ENCODE measurements at places on chromosomes 12 and 14.

DNA sequence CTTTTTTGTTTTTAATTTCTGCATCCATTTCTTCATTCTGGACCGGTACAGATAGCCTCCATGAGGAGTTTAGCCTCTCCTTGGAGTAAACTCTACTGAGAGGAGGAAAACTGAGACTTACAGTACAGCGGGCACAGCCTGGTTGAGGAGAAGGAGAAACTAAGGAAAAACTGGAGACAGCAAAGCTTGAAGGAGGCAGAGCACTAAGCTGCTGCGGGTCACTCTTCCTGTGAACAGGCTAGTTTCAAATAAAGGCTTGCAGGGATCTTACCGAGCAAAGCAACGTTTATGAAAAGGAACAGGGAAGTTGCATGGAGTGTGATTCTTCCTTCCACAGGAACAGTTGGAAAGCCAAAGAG is 348 bp upstream of the SSTR1 start:
- H3K27ac ChIP-seq, result no peak overlapping the region
- no peaks in the 10 kb centered on the region for H3K4me1 ChIP-seq
- peak; percentile 1 for DNase-seq

DNA sequence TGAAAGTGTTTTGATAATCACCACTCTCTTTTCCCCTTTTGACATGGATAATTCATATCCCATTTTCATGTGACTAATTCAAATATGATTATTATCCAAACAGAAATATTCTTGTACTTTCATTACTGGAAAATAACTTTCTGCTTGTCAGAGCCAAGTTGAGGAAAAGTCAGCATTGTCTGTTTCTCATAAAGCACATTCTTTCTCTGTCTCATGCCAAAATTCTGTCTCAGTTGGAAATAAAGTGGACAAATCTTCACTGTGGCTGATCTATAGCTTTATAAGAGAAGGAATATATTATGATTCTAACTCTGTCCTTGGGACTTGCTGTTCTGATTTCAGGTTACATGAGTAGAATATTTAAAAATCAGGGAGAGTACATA is 22.7 kb upstream of the PRICKLE1 start:
- H3K4me3 ChIP-seq, result no peak overlapping the region
- H3K27me3 ChIP-seq, result no peaks in the 10 kb centered on the region
- no peak overlapping the region for H3K27ac ChIP-seq
- H3K36me3 ChIP-seq, result no peaks in the 10 kb centered on the region
- H3K4me1 ChIP-seq, result no peaks in the 10 kb centered on the region
- no peak for DNase-seq

- no peaks in the 10 kb centered on the region for H3K27me3 ChIP-seq
- H3K36me3 ChIP-seq, result no peaks in the 10 kb centered on the region
- no peak overlapping the region for H3K4me3 ChIP-seq
- H3K4me1 ChIP-seq, result no peaks in the 10 kb centered on the region
- no peak for DNase-seq
These were observed 95.5 kb downstream of the BORCS5 start for GRCh38 chr12:12452326-12452902.

DNA sequence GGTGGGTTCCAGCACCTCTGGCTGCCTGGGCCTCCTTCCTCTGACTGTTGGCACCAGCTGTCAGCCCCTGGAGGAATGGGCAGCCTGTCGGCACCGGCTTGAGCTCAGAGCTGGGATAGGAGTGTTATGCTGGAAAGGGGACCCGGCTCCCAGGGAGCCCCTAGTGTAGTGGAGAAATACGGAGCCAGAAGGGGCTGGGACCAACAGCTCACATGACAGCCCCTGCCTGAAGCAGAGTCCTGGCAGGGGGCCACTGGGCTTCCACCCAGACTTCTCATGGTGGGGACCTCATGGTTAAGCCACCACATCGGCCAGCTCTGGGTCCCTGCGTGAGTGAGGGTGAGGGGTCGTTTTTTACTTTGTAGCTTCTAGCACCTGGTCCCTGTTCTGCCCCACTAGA is 174.5 kb downstream of the TSPAN9 start:
- H3K27me3 ChIP-seq, result no peaks in the 10 kb centered on the region
- no peak overlapping the region for H3K4me3 ChIP-seq
- no peak for DNase-seq
- no peaks in the 10 kb centered on the region for H3K36me3 ChIP-seq
- H3K4me1 ChIP-seq, result peaks cover 4% of the 10 kb centered on the region

GRCh38 chr14:82766996-82767395 is 1233.3 kb upstream of the SEL1L start:
- no peaks in the 10 kb centered on the region for H3K36me3 ChIP-seq
- H3K4me1 ChIP-seq, result no peaks in the 10 kb centered on the region
- DNase-seq, result no peak
- no peak overlapping the region for H3K4me3 ChIP-seq

DNA sequence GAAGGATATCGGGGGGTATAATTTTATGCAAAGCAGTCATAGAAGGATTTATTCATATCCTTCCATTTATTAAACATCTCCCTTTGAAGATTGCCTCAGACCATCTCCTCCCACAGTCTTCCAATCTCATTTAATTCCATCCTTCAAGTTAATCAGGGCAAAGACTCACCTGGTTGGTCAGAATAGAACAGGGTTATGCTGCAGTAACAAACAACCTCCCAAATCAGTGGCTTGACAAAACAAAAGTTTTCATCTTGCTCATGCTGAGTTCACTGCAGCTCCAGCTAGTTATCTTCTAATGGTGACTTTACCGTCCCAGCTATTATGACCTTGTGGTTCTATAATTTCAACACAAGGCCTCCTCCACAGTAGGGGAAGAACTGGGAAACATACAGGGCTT is 48.8 kb upstream of the MTERF2 start:
- H3K4me3 ChIP-seq, result no peak overlapping the region
- H3K36me3 ChIP-seq, result no peaks in the 10 kb centered on the region
- no peaks in the 10 kb centered on the region for H3K27me3 ChIP-seq
- no peaks in the 10 kb centered on the region for H3K4me1 ChIP-seq
- no peak overlapping the region for H3K27ac ChIP-seq

DNA sequence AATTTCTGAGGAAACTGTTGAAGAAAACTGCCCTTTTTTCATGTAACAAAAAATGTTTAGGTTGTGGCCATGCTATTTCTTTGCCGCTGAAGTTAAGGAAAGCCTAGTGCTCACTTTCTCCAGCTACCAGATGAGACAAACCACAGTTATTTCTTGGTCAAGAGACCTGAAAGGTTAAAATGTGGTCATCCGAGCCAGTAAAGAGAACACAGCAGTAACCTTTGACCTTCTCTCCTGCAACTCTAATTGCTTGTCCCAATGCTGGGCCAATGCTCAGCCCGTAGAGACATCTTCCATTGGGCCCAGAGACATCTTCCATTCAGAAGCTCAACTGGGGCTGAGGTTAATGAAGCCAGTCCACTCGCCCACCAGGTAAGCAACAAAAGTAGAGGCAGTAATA is 109.8 kb upstream of the CPSF6 start:
- peaks cover 3% of the 10 kb centered on the region for H3K27me3 ChIP-seq
- H3K4me3 ChIP-seq, result no peak overlapping the region
- no peak for DNase-seq
- H3K36me3 ChIP-seq, result no peaks in the 10 kb centered on the region

DNA sequence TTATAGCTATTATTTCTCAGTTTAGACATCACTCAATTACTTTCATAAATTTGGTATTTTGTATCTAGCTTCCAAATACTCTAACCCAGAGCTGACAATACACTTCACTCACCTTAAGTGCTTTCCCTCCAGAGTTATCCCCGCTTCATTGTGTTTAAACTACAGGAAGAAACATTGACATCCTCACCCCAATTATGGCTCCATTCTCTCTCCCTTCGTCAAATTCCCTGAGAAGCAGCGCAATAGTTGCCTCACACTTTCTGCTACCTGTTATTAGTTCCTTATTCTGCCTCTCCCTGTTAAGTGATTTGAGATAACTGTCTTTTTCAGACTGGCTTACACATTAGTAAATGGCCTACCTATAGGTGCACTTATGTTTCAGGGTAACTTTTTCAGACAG is 69.4 kb upstream of the AMIGO2 start:
- no peak for DNase-seq
- no peak overlapping the region for H3K4me3 ChIP-seq
- no peaks in the 10 kb centered on the region for H3K27me3 ChIP-seq
- no peaks in the 10 kb centered on the region for H3K36me3 ChIP-seq

DNA sequence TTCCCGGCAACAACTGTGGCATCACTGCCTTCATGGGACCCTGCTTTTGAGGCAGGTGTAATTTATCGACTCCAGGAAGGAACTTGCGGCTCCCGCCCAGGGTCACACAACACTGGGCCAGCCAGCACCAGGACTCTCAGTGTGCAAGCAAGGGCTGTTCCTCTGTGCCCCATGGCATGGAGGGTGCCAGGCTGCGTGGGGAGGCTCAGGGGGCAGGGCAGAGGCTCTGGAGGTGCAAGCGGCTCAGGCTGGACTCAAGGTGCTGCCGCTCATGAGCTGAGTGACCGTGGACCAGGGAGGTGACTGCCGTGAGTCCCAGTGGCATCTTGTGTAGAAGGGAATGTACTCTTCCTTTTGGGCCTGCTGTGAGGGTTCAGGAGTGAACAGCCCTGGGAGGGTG is 57.6 kb downstream of the SLC24A4 start:
- H3K27me3 ChIP-seq, result no peaks in the 10 kb centered on the region
- H3K4me3 ChIP-seq, result no peak overlapping the region
- no peak for DNase-seq
- H3K4me1 ChIP-seq, result no peaks in the 10 kb centered on the region

- H3K27me3 ChIP-seq, result no peaks in the 10 kb centered on the region
- H3K27ac ChIP-seq, result no peak overlapping the region
- H3K4me1 ChIP-seq, result no peaks in the 10 kb centered on the region
- H3K36me3 ChIP-seq, result peaks cover 11% of the 10 kb centered on the region
- no peak overlapping the region for H3K4me3 ChIP-seq
These were observed 39.5 kb upstream of the TOMM20L start for GRCh38 chr14:58356268-58356667.

DNA sequence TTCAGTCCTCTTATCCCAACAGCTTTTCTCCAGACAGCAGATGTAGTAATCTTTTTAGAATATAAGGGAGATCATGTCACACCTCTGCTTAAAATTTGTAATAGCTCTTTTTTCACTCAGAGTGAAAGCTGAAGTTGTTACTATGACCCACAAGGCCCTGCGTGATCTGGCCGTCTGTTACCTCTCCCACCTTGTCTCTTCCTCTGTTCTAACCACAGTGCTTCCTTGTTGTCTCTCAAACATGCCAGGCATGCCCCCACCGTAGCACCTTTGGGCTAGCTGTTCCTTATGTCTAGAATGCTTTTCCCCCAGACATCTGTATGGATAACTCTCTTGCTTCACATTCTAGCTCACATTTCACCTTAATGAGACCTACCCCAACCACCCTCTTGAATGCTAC is 6.5 kb downstream of the NECAP1 start:
- H3K27ac ChIP-seq, result no peak overlapping the region
- no peaks in the 10 kb centered on the region for H3K4me1 ChIP-seq
- DNase-seq, result no peak
- H3K27me3 ChIP-seq, result no peaks in the 10 kb centered on the region

DNA sequence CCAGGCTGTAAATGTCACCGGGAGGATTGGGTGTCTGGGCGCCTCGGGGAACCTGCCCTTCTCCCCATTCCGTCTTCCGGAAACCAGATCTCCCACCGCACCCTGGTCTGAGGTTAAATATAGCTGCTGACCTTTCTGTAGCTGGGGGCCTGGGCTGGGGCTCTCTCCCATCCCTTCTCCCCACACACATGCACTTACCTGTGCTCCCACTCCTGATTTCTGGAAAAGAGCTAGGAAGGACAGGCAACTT is 1.3 kb downstream of the GAPDH start:
- H3K27ac ChIP-seq, result peak overlapping the region; percentile 79
- H3K27me3 ChIP-seq, result no peaks in the 10 kb centered on the region
- no peak for DNase-seq
- peaks cover 29% of the 10 kb centered on the region for H3K4me1 ChIP-seq

- peaks cover 11% of the 10 kb centered on the region for H3K4me1 ChIP-seq
- DNase-seq, result no peak
- H3K36me3 ChIP-seq, result no peaks in the 10 kb centered on the region
- H3K4me3 ChIP-seq, result no peak overlapping the region
- H3K27me3 ChIP-seq, result no peaks in the 10 kb centered on the region
These were observed 408.3 kb downstream of the EGLN3 start for GRCh38 chr14:33542338-33543287.

- DNase-seq, result no peak
- H3K27me3 ChIP-seq, result no peaks in the 10 kb centered on the region
- no peaks in the 10 kb centered on the region for H3K36me3 ChIP-seq
- no peak overlapping the region for H3K4me3 ChIP-seq
- no peak overlapping the region for H3K27ac ChIP-seq
These were observed 83.9 kb downstream of the RPAP3 start for GRCh38 chr12:47621960-47622359.

DNA sequence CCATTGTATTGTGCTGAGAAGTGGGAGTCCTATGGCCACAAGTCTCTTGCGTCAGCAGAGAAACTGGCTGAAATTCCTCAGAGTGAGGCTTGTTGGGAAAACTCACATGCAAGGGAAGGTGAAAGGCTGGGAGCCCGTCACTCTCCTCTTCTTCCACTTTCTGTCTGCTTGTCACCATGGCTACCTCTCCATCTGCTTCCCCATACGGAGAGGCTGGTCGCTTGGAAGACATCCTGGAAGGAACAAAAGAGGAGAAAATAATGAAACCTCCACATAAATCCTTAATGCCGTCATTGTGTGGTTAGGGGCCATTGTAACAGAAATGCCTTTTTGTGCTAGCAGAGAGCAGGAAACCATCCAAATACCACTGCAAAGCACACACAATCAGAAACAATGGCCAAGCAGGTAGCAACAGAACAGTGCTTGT is 53.7 kb downstream of the SOX5 start:
- peak overlapping the region; percentile 94 for H3K27ac ChIP-seq
- H3K4me3 ChIP-seq, result no peak overlapping the region
- H3K36me3 ChIP-seq, result peaks cover 6% of the 10 kb centered on the region
- peaks cover 7% of the 10 kb centered on the region for H3K4me1 ChIP-seq

- H3K27ac ChIP-seq, result no peak overlapping the region
- H3K4me3 ChIP-seq, result no peak overlapping the region
- DNase-seq, result no peak
These were observed 99.5 kb downstream of the KIF26A start for GRCh38 chr14:104237651-104238423.

- no peaks in the 10 kb centered on the region for H3K36me3 ChIP-seq
- DNase-seq, result no peak
- H3K4me3 ChIP-seq, result no peak overlapping the region
- no peak overlapping the region for H3K27ac ChIP-seq
These were observed 40.0 kb downstream of the BTG1 start for GRCh38 chr12:92105676-92106075.

DNA sequence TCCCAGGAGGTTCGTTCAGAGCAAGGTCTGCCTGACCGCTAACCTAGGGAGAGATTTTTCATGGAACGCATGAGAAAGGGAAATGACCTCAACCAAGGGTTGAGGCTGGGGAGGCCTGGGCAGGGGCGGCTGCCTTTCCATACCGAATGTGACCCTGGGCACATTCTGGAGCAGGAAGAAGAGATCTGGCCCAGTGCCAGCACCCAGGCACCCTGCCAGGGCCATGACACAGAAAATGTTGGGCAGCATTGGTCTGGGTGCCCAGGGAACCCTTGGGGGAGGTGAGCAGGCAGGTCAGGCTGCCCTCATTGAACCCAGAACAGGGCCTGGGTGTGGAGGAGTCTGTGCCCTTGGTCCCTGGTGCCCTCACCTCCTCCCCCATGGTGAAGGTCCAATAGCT is 106.8 kb downstream of the CALM1 start:
- no peaks in the 10 kb centered on the region for H3K27me3 ChIP-seq
- no peak for DNase-seq
- no peak overlapping the region for H3K27ac ChIP-seq
- no peaks in the 10 kb centered on the region for H3K4me1 ChIP-seq

- H3K4me1 ChIP-seq, result peaks cover 4% of the 10 kb centered on the region
- no peak overlapping the region for H3K4me3 ChIP-seq
- no peak overlapping the region for H3K27ac ChIP-seq
- no peaks in the 10 kb centered on the region for H3K36me3 ChIP-seq
- DNase-seq, result no peak
These were observed 18.2 kb downstream of the WSCD2 start for GRCh38 chr12:108147279-108147678.
